Osteocyte (in vitro differentiated cells): ENCODE measurements at places on chromosomes 1 and 21. TPM values are rescaled to one million over a fixed set of nuclear protein-coding genes. Genes with fewer than 3 reads are reported as not detected.

GRCh38 chr1:154784924-154785531, 85.1 kb downstream of the KCNN3 start:
- no peak for DNase-seq

The KCNH1 gene
- 7.3 and 9.4 TPM in 2 replicates for total RNA-seq

DNA sequence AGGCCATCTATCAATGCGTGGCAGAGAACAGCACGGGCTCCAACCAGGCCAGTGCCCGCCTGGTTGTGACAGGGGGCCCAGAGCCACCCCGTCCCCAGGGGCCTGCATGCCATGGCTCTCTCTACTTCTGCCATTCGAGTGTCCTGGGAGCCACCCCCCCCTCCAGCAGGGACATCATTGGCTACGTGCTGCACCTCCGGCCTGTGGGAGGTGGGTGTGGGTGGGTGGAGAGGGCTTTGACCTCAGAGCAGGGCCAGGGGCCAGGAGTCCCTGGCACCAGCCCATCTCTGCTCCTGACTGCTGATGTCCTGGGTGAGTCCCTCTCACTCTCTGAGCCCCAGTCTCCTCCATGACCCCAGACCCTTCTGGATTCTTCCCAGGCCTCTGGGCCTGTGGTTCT, 25.3 kb downstream of the SLC27A3 start:
- DNase-seq: no peak

DNA sequence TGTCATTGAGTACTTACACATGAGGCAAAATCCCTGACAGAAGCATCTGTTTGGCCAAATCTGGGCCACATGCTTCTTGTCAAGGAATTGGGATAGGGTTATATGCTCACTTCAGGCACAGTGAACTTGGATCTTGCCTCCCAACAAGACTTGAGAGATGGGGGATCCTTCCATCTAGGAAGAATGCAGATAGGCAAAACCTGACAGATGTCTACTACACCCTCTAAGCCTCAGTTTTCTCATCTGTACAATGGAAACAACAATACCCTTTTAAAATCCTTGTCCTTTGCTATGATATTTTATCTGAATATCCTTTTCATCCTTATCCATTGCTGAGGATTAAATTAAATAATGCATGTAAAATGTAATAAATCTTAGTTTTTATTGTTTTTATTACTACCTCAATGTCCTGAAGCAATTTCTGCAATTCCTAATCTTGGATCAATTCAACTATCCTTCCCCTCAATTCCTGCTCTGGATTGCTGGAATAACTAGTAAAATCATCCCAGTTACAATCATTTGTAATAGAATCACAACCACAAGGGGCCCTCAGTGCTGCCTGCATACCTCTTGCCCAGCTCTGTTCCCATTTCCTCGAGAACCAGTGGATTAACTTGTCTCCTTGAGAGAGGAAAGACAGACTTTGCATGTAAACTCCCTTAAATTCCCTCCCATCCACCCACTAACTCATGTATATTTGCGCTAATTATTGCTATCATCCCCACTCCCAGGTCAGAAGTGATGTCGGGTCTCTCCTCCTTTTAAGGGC, 8.1 kb upstream of the XPR1 start:
- no peak for DNase-seq
